ENCODE measurements at places on chromosomes 5 and 9.

DNA sequence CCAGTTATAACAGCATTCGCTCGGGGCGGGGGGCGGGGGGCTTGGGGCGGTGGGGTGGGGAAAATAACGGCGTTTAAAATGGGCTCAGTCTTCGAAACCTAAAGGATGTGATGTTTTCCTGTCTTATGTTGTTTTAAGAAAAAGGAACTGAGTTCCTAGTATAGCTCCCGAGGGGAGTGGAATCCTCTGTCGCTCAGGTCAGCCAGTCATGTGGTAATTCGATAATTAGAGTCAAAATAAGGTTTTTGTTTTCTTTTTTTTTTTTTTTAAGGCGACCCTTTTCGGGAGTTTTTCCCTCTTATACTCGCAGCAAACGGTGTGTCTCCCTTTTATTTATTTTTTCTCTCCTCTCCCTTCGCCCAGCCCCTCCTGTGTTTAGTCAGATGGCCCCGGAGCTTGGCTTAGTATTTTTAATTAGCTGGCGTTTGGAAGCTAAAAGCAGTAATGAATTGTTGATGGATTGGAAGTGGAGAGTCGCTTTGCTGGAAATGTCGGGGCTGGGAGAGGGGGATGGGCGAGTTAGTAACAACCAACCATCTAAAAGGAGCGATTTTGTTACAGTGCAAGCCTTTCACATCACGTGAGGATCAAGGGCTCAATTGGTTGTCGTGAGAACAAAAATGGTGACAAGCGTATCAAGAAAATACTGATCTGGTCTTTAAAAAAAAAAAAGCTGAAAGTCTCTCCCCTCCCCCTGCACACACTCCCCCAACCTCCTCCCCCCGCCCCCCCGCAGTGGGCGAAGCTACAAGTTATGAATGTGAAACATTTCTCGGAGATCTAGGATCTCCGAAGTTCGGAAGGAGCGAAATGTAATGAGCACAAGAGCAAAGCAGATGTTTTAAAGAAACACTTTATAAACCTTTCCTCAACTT, 714 bp upstream of the ZNF608 start:
- DNase-seq: no peak

DNA sequence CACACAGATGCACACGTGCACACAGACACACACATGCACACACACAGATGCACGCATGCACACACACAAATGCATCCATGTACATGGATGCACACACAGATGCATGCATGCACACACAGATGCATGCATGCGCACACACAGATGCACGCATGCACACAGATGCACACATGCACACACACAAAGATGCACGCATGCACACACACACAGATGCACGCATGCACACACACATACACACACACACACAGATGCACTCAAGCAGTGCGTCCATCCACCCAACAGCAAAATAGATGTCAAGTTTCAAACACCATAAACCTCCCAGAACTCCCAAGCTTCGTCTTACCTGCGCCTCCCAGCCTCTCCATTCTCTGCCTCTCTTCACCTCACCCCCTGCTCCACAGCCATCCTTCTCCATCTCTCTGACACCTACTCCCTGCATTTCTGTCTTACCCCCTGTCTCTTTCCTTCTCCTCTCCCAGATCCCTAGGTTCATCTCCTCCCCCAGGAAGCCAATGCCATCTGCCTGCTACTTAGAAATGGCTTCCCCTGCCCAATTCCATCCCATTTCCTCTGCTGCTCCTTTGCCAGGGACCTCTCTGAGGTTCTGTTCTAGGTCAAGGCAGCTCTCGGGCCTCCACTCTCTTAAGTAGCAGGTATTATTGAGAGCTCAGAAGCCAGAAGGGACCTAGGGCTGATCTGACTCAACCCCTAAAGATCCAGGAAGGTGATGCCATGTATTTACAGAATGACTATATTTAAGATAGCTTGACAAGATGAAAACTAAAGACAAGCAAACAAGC, 297.2 kb downstream of the MED10 start:
- no peak for DNase-seq

DNA sequence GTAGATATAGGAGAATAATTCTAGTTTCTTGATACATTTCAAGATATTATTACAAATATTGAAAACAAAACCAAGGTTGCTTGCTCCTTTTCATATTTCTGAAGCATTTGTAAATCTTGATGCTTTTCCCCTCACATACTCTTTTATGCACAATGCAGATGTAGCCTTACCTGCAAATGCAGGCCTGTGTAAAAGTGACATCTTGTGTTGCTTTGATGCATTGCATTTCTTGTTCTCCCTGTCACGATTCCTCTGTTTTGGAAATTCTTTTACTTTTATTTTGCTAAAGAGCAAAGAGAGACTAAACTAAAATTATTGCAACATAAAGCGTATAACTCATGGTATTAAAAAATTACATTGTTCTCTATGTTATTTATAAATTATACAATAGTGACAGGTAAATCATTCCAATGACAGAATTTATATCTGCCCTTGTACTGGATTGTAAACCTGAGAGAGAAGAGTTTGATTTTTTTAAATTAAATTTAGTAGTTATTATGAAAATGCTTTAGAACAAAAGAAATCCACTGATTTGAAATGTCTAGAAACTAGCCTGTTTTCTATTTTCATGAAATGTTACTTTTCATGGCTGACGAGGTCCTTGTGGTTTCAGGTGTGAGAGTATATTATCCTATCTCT, 970.0 kb downstream of the MAT2B start:
- DNase-seq: no peak

- DNase-seq: no peak
Measured at GRCh38 chr5:23223846-23224245, 283.6 kb upstream of the PRDM9 start.

- no peak for DNase-seq
Measured at GRCh38 chr5:71483355-71483754, 27.9 kb downstream of the BDP1 start.

DNA sequence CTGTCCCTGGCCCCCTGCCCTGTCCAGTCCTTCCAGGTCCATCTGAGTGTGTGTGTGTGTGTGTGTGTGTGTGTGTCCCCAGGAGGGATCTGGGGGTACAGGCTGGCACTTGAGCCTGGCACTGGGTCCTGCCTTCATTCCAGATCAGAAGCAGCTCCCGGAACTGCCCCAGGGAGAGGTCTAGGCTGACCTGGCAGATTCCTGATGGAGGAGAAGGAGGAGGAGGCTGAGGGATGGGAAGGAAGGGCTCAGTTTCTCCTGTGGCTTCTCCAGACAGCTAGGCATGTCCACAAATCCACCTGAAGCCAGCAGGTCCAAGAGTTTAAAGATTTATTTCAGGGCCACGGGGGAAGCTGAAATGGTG, 328 bp downstream of the NDST1 start:
- no peak for DNase-seq

- no peak for DNase-seq
Measured at GRCh38 chr5:157563373-157563928, 12.1 kb downstream of the ADAM19 start.

GRCh38 chr5:15647251-15647650, 147.3 kb downstream of the FBXL7 start:
- no peak for DNase-seq

DNA sequence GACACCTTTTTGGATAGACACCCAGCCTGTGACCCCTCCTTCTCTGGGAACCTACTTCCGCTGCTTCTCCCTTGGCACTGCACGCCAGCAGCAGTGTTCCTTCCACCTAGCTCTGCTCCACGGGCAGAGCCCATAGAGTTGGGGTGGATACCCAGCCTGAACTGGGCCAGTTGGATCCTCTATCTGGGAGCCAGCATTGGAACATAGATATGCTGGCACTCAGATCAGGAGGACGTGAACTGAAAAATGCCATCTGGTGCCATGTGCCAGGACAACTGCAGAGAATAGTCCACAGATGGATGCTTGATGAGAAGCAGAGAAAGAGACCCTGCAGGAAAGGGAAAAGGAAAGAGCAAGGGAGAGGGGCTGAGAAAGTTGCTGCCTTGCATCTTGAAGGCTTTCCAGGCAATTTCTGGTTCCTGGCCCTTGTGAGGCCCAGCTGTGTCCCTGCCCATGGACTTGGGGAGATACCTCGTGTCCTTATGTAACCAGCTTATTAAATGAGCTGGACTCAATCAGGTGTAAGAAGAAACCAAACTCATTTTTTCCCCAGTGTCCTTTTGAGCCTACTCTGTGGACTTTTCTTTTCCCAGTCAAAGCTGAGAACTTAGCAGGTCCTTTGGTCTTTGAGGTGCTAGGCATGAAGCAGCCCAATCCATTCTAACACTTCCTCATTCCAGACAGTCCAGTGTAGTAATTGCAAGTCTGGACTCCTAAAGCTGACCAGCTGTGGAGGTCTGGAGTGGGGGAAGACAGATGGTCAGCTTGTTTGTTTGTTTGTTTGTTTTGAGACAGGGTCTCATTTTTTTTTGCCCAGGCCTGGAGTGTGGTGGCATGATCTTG, 39.1 kb downstream of the ANGPTL2 start:
- no peak for DNase-seq

DNA sequence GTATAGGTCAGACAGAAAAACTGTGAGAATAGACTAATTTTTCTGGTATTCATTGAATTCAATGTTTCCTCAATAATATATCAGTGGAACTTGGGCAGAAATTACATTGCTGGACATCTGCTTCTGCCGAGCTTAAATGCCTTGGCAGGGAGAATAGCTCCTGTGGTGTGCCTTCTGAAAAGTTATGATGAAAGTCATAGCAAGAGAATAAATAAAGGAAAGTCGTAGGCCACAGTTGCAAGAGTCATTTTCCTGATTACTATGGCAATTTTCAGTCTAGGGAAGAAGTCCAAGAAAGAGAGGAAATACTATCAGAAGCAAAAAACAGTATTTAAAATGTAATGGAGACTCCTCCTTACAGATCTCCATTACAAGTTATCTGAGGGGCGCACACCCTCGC, 1596.1 kb upstream of the WWC1 start:
- no peak for DNase-seq

DNA sequence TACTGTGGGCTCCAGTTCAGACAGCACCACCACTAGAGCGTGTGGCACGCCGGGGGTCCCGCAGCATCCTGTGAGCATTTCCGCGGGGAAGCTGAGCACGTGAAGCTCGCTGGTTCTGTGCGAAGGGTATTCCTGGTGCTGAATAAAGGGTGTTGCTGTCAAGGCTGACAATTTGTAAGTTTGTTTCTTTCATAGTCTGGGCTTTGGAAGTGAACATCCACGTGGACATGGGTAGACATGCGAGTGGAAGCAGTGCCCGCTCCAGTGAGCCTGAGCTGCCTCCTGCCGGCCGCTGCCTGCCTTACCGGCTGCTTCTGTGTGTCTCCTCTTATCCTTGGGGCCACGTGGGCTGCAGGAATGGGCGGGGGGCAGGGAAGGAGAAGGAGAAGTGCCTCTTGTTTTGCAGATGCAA, 14.7 kb downstream of the NDUFS6 start:
- no peak for DNase-seq

DNA sequence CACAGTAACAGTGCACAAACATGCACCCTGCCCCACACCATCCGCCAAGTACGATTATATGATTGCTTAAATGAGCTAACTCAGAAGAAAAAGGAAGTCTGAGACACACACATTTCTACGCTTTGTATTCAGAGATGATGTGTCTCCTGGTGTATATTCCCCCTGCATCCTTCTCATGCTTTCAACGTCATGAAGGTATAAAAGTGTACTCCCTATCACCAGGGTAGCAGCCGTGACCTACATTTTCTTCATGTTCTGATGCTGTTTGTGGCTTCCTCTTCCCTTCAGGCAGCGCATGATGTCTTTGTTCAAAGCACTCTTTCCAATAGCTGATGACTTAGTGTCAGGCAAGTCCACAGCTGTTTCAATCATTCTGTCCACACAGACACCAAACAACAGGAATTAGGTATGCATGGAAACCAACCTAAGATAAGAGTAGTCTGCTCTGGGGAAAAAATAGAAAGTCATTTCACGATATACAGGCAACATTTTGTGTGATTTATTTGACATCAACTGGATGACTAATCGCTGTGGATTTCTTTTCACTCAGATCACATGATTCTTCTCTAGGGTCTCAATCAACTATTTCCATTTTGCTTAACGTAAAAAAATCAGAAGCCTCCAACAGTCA, 269.4 kb upstream of the PTGER4 start:
- peak; percentile 81 for DNase-seq

DNA sequence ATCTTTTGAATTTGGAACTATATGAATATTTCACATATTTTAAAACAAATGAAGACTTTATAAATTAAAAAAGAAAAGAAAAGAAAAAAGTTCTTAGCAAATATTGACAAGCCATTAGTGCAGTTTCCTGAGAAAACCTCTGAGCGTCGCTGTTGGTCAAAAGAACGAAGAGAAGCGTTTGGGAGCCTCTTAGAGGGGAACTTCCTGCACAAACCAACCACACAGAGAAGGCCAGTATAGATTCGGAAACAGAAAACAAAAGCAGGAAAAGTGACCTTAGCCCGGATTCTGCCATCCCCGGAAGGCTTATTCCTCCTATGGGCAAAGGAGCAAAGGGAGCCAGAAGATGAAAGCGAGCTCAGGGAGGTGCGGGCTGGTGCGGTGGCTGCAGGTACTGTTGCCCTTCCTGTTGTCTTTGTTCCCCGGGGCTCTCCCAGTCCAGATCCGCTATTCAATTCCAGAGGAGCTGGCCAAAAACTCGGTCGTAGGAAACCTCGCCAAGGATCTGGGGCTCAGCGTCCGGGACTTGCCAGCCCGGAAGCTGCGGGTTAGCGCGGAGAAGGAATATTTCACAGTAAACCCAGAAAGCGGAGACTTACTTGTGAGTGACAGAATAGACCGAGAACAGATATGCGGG, at the start of gene PCDHGB2:
Gene PCDHGB2 (plus strand): TSS at position 205 of the 637 bp plus-strand sequence. CDS start 142 bp downstream, at position 347.
- DNase-seq: no peak

DNA sequence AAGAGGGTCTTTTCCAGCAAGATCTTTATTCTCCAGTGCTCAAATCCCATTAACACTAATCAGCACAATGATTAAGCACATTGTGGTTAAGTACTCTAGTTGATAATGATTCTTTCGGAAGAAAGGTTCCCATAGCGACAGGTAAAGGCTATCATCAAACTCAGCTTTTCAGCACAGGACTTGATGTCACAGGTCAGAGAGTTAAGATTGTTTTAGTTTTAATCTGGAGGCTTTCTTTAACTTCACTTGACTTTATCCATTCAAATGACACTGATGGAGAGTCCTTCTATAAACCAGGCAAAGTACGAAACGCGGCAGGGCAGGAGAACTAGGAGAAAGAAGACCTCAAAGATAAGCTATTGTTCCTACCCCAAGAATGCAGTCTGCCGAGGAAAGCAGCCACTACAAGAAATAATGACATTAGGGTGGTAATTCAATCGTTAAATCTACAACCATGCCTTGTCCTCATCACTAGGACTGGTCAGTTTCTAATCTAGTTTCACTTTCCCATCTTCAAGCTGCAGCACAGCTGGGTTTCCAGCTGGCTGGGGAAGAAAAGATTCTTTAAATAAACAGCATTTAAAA, 4.6 kb downstream of the NRG2 start:
- DNase-seq: no peak

DNA sequence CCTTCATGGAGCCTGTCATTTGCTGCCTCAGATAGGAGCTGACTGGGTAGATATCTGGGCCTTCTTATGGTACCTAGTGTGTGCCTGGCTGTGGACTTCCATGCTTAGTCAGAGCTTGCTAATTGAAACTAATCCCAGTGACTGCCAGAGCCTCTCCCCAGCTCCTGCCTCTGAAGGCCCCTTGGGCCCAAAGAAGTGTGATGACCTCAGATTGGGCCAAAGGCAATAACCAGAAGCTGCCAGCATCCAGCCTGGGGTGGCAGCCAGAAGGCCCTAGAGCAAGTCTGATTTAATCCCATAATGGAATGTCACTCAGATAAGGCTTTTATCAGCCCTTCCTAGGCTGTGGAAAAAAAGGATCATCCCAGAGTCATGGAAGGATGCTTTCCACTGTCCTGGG, 17.1 kb upstream of the CDC23 start:
- DNase-seq: no peak
